ENCODE measurements at places on chromosomes 3 and 15. TPM values are rescaled to one million over a fixed set of nuclear protein-coding genes. Genes with fewer than 3 reads are reported as not detected.
A peak's percentile ranks its signal among the peaks of the same experiment; 100 is the strongest.

GOLGA8J gene
- polyA plus RNA-seq, result not detected

ZNF501 gene
- 2.6 TPM for polyA plus RNA-seq

DUOXA2 gene
- 43.3 TPM for polyA plus RNA-seq

ELL3 gene
- polyA plus RNA-seq, result 4.0 TPM

DNA sequence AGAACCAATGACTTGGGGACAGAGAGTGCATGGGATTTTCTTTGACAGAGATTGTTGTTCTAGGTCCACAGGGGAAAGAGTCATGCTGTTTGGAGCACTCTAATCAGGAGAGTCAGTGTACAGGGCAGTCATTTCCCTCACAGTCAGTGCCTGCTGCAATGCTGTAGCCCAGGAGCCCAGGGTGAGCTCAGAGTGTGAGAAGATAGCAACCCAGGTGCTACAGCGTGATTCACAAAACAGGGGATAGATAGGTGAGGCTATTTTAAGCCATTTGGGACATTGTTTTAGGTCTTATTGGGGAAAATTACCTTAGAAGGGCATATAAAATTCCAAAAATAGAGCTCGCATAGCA lies 37.3 kb downstream of the LNP1 start:
- H3K4me3 ChIP-seq, result no peak overlapping the region
- H3K27me3 ChIP-seq, result no peaks in the 10 kb centered on the region
- no peaks in the 10 kb centered on the region for H3K36me3 ChIP-seq
- no peaks in the 10 kb centered on the region for H3K4me1 ChIP-seq

DNA sequence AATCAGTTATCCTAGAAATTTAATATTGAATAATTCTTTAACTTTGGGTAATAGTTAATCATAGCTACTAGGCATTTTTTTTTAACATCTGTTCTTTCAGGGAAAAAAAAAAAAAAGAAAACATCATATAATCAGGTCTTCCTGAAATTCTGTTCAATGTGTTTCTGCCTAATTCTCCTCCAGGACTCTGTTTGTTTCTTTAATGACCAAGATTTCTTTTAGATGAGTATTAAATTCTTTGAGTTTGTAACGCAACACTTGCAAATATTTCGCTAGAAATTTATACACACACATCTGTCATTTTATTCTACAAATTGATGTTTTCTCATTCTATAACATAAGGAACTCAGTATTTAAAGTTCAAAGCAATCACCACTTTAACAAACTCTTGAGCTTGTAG lies 56.7 kb downstream of the ALCAM start:
- DNase-seq, result no peak
- H3K4me3 ChIP-seq, result no peak overlapping the region
- H3K36me3 ChIP-seq, result no peaks in the 10 kb centered on the region
- no peaks in the 10 kb centered on the region for H3K4me1 ChIP-seq
- H3K27me3 ChIP-seq, result no peaks in the 10 kb centered on the region

DNA sequence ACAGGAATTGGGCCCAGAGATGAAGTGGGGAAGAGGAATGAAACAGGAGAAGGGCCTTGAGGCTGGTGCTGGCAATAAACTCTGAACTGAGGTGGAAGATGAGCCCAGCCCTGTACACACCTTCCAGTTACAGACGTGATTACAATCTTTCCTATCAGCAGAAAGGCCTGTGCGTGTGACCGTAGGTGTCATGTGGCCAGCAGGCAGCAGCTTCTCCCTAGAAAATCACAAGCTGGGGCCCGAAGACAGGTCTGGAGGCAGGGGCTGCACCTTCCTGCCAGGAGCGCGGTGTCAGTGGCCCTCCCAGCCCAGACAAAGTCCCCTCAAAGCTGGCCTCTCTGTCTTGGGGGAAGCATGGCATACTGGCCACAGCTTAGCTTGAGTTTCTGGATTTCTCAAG lies 16.7 kb upstream of the PIGZ start:
- H3K27ac ChIP-seq, result no peak overlapping the region
- peaks cover 19% of the 10 kb centered on the region for H3K27me3 ChIP-seq
- H3K36me3 ChIP-seq, result no peaks in the 10 kb centered on the region

- no peaks in the 10 kb centered on the region for H3K36me3 ChIP-seq
- peaks cover 29% of the 10 kb centered on the region for H3K4me1 ChIP-seq
- no peak for DNase-seq
- peak overlapping the region; percentile 8 for H3K27ac ChIP-seq
These were observed 153.5 kb downstream of the MECOM start for GRCh38 chr3:169509780-169510692.

DNA sequence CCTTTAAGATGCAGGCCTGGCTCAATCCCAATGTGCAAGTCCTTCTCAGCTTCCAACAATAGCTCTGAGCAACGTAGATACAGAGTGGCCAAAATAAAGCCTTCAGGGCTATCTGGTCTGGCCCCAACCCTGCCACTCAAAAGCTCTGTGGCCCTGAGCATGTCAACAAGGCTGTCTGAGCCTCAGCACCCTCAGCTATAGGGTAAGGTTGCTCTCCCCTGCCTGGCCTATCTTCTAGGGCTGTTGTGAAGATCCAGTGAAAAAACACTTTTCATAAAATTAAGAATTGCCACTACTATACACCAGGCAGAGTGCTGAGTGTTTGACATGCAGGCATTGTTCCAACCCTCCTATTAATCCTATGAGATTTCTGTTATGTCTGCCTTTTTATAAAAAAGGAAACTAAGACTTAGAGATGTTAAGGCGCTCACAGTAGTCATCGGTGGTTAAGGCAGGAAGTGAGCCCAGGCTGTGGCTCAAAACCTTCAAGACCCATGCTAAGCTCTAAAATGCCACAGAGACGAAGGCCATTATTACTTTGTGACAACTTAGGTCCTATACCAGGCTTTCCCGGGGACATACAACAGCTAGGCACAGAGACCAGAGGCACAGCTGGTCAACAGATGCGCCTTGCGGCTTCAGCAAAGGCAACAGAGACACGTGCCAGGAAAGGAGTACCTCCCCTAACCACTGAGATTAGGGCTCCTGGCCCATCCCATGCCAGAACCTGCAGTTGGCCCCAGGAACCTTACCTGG lies 5.1 kb downstream of the POLG start:
- peak overlapping the region; percentile 15 for H3K27ac ChIP-seq
- H3K4me3 ChIP-seq, result no peak overlapping the region
- peaks cover 55% of the 10 kb centered on the region for H3K4me1 ChIP-seq
- no peak for DNase-seq

- no peak overlapping the region for H3K27ac ChIP-seq
- H3K27me3 ChIP-seq, result no peaks in the 10 kb centered on the region
- no peak overlapping the region for H3K4me3 ChIP-seq
- no peaks in the 10 kb centered on the region for H3K36me3 ChIP-seq
- H3K4me1 ChIP-seq, result peaks cover 30% of the 10 kb centered on the region
These were observed 200.7 kb downstream of the MEIS2 start for GRCh38 chr15:36899696-36900095.

- no peaks in the 10 kb centered on the region for H3K27me3 ChIP-seq
- H3K4me1 ChIP-seq, result peaks cover 10% of the 10 kb centered on the region
- no peak for DNase-seq
- no peak overlapping the region for H3K27ac ChIP-seq
These were observed 194.1 kb upstream of the KCNMB2 start for GRCh38 chr3:178342111-178342510.

DNA sequence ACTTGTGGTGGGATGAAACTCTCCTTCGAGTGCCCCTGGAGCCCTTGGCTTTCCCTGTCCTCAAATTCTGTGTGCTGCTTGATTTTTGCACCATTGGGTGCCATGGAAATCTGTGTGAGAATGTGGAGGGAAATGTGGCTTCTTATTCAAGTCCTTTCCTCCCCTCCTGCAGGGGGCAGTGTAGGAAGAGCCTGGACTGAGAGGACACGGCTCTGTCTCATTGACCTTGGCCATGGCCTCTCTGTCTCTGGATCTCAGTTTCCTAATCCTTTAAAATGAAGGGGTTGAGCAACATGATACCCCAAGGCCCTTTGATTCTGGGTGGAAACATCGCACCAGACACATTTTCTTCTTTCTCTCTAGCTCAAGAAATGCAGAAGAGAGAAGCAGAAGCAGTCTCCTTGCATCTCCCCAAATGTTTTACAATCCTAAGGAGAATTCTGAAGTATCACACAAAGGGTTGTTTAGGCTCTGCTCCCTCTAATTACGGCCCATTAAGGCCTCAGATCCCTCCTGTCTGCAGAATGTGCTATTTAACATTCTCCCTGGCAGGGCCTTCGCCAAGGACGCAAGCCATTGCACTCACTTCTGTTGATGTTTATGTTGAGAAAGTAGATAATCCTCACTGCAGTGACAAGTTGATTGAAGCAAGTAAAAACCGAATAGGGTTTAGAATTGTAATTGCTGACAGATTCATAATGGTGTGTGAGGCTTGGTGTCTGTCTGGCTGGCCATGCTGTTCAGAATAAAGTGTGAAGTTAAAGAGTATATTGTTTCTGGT lies 169.1 kb downstream of the TPRG1 start:
- no peaks in the 10 kb centered on the region for H3K27me3 ChIP-seq
- no peak for DNase-seq
- no peaks in the 10 kb centered on the region for H3K4me1 ChIP-seq

DNA sequence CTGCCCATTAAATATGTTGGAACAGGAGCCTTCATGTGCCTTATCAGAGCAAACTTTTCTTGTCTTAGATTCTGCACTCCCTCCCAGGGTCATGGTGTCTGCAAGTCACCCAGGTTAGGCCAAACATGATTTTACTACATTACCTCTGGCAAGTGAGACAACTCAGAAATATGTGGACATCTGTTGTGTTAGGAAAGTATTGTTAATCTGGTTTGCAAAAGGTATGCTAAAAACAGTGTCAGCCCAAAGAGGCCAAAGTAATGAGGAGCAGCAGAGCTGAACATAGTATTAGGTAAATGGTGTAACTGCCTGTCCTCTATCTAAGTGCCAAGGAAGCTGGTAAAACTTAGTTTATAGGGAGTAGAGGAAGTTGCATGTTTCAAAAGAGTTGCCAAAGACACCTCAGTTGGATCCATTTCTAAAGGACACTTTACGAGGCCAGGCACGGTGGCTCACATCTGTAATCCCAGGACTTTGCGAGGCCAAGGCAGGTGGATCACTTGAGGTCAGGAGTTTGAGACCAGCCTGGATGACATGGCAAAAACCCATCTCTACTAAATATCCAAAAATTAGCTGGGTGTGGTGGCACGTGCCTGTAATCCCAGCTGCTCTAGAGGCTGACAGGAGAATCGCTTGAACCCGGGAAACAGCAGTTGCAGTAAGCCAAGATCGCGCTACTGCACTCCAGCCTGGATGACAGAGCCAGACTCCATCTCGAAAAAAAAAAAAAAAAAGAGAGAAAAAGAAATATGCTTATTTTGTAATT lies 22.5 kb upstream of the PPIB start:
- H3K27me3 ChIP-seq, result no peaks in the 10 kb centered on the region
- H3K4me3 ChIP-seq, result no peak overlapping the region
- no peaks in the 10 kb centered on the region for H3K4me1 ChIP-seq

- no peak for DNase-seq
- H3K4me1 ChIP-seq, result no peaks in the 10 kb centered on the region
- no peak overlapping the region for H3K4me3 ChIP-seq
- peaks cover 11% of the 10 kb centered on the region for H3K36me3 ChIP-seq
These were observed 42.1 kb downstream of the DGKG start for GRCh38 chr3:186319945-186320344.

DNA sequence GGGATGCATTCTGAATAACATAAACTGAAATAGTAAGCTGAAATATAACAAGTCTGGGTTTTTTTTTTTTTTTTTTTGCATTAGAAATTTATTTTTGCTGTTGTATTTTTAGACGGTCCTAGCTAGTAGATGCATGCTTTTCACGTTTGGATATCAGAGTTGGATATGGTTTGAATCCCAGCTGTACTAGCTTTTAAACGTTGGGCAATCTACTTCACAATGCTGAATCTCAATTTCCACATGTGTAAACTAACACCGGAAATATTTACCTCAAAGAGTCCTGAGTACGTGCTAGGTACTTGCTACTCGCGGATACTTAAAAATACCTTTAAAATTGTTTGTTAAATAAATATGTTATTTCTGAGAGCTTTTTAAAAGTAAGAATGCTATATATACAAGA lies 139.8 kb downstream of the BBX start:
- no peaks in the 10 kb centered on the region for H3K27me3 ChIP-seq
- no peak for DNase-seq
- H3K27ac ChIP-seq, result peak overlapping the region; percentile 31
- peaks cover 7% of the 10 kb centered on the region for H3K4me1 ChIP-seq
- peak overlapping the region; percentile 12 for H3K4me3 ChIP-seq

DNA sequence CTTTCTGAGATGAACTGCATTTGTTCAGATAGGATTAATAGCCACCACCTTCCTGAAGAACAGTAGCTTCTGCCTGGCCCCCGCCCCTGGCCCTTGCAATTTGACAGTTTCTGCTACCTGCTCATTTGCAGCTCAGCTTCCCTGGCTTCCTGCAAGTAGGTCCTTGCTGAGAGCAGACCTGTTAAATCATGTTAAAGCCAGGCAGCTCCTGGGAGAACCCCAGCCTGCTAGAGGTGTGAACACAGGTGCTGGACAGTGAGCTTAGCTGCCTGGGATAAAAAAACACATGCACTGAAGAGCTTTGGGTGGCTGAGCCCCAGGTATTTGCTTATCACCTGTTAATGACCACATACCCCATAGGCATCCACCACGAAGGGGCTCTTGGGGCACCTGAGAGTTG lies 143.4 kb downstream of the PTPRG start:
- no peak overlapping the region for H3K27ac ChIP-seq
- no peaks in the 10 kb centered on the region for H3K4me1 ChIP-seq
- H3K27me3 ChIP-seq, result no peaks in the 10 kb centered on the region
- DNase-seq, result no peak

DNA sequence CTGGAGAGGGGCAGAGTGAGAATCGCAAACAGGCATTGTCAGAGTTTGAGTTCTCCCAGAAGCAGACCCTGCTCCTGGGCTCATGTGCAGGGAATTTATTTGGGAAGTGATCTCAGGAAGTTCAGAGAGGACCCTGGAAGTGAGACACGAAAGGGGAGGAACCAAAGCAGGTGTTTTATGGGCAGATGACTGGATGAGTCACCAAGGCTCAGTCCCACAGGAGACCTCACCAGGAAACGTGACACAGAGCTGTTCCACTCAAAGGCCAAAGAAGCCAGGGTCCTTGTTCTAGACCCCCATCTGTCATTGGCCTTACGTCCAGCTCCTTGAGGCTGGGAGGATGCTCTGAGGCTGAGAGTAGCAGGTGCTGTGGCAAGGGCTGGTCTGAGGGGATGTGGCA lies 43.4 kb upstream of the SEC22A start:
- peak overlapping the region; percentile 65 for H3K27ac ChIP-seq
- DNase-seq, result no peak
- peaks cover 51% of the 10 kb centered on the region for H3K4me1 ChIP-seq
- H3K27me3 ChIP-seq, result no peaks in the 10 kb centered on the region

DNA sequence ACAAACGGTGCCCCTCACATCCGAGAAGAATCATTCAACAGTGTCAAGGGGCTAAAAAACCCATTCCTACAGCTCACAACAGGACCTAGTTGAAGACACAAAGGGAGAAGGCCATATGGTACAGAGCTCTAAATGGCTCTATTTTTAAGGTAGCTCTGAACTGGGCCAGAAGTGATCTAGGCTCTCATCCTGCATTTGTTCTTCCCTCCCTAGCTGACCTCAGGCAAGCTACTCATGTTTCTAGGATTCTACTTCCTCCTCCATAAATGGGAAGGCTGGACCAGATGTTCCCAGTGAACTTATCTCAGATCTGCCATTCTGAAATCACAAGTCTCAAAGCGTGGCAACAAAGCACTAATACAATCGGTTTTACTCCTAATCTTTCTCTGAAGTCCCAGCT lies 62.3 kb downstream of the CPNE4 start:
- no peaks in the 10 kb centered on the region for H3K27me3 ChIP-seq
- no peaks in the 10 kb centered on the region for H3K4me1 ChIP-seq
- no peak for DNase-seq
